ENCODE measurements at places on chromosomes 3 and 15.

- DNase-seq = no peak
These were observed 30.8 kb downstream of the CLK3 start for GRCh38 chr15:74646480-74646879.

DNA sequence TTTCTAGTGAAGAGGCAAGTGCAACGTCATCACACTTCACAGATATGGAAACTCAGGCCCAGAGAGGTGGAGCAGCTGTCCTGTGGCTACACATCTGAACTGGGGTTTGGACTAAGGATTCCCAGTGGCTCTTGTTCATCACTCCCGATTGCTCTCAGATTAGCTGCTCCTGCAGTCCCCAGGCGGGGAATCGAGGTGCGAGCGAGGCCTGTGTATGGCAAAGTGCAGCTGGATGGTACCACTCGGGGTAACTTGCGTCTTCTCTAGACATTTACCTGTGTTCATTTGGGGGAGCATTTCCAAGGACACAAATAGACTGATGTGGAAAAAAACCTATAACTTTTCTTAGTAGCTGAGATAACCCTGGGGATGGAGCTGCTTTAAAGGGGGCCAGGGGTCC, 45.9 kb upstream of the TRPM1 start:
- DNase-seq = no peak

DNA sequence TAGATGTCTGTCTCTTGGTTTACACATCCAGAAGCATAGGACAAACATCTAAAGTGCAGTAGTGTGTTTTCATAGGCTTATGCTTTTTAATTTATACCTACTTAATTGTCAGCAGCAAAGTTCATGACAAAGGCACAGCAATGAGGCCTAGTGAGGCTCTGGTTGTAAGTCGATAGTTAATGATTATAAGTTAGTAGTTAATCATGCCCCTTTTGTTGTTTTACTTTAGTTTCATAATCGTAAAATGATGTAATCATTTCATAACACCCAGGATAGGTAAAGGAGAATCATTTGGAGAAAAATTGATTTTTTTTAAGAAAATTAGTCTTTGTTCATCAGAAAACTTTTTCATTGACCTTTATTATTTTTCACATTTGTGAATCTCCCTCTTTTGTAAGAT, 351.9 kb downstream of the LSAMP start:
- DNase-seq = no peak

DNA sequence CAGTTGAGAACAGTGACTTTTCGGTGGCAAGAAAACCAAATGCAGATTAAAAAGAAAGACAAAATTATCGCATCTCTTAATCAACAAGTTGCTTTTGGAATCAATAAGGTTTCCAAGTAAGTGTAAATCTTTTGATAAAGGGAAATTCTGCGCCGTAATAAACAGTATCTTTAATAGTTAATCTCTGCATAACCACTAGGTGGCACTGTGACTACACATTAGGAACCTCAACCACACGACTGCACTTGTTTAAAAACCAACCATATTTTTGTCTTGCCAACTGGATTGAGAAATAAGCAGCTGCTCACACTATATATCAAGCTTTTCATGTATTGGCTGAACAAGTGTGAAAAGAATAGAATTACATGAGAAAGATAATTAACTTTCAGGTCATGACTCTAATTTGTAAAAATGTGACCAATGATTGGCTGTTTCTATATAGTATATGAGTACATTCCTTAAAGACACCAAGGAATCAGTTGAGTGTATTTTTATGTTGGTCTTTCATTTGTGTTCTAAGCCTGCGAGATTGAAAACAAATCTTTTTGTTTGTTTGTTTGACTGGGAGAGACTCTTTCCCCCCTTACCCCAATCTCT, 72.7 kb downstream of the DZIP3 start:
- peak; percentile 77 for DNase-seq

DNA sequence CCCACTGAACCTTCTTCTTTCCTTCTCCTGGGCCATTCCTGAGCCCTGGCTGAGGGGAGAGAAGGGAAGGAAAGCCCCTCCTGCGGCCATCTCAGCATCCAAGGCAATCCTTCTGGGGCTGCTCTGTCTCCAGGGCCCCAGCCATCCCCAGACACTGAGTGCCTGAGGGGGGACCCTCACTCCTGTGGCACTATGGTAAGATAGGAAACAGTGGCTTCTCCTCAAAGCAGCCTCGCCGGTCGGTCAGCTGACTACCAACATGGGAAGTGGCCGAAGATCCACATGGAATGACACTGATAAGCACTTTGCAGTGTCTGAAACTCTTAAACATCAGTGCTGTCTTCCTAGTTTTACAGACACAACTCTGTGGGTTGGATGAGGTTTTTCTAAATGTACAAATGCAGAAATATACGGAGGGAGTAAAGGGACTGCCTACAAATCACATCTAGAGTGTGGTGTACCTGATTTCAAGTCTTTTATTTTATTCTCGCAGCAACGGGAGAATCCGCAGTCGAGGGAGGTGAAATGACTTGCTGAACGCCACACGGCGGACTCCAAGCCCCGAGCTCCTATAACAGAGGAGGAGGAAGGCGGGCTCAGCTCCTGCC, 973 bp upstream of the ITPKA start:
- DNase-seq = no peak

DNA sequence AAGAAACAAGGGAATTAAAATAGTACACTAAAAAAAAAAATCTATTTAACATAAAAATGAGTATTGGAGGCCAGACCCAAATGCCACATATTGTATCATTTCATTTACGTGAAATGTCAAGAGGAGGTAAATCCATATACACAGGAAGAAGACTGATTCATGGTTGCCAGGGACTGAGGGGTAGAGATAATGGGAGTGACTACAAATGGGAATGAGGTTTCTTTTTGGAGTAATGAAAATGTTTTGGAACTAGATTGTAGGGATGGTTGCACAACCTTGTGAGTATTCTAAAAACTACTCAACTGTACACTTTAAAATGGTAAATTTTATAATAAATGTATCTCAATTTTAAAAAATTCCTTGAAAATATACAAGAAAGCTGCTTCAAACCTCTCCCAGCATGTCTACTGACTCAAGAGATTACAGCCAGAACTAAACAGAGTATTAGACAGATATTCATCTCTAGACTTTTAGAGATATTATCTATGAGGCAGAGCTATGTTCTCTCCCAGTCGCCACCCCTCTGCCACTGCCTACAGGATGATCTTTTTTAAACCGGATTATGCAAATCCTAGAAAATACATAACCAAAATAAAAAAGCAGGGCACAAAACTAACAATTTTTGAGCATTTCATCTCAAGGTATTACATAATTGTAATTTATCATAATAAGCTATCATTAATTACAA, 6.2 kb downstream of the HLTF start:
- no peak for DNase-seq

DNA sequence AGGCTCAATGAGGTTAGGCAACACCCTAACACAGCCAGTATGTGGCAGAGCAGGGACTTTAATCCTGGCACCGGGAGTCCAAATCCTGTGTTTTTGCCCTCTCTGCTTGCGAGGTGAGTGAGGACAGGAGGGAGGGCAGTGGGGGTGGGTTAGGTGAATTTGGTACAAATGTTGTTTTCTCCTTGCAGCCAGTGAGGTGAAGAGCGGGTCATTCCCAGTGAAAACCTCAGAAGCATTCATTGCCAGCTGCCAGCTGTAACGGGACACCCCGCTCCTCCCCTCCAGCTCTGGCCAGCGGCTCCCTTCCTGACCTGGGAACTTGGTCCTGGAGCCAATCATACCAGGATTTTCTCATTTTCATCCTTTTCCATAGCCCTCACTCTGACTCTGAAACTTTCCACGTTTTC, 45.7 kb upstream of the RAB6B start:
- no peak for DNase-seq

DNA sequence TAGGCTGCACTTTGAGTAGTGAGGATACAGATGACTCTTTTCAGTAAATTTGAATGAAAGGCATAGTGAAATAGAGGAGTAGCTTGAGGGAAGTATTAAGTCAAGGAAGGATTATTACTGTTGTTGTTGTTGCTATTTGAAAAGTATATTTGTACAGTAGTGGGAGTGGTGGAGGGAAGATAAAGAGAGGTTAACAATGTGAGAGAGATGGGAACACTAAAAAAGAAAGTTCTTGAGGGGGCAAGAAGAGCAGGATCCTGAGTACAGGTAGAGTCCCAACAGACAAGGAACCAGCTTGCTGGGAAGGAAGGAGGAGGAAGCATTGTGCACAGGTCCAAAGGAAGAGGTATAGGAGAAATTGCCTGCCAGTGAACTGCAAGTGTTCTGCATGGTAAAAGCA, 75.6 kb upstream of the GOLGA8B start:
- no peak for DNase-seq

GRCh38 chr3:157127831-157128767, 31.8 kb downstream of the CCNL1 start:
- DNase-seq = peak; percentile 81

- no peak for DNase-seq
These were observed 75.0 kb downstream of the FEM1B start for GRCh38 chr15:68352401-68353062.

GRCh38 chr3:98962189-98962930, 60.9 kb upstream of the DCBLD2 start:
- DNase-seq = no peak

DNA sequence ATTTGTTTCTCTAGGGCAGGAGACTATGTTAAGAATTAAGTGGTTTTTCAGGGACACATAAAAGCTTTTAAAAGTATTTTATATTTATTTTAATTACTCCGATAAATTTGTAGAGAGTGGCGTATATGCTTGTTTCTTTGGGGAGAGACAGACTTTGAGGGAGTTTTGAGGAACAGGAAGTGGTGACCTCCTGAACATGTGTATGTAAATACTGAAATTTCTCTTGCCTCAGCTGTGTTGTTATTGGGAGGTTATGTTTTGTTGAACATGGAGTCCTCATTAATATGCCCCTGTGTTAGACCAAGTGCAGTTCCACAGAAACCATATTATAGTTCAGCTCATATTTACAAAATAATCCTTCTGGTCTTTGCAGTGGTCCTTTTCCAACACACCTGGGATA, 41.8 kb upstream of the UTS2B start:
- no peak for DNase-seq

- no peak for DNase-seq
These were observed 8.5 kb upstream of the TICRR start for GRCh38 chr15:89566621-89567294.

GRCh38 chr3:51176923-51177322, 208.2 kb upstream of the MANF start:
- DNase-seq = no peak

DNA sequence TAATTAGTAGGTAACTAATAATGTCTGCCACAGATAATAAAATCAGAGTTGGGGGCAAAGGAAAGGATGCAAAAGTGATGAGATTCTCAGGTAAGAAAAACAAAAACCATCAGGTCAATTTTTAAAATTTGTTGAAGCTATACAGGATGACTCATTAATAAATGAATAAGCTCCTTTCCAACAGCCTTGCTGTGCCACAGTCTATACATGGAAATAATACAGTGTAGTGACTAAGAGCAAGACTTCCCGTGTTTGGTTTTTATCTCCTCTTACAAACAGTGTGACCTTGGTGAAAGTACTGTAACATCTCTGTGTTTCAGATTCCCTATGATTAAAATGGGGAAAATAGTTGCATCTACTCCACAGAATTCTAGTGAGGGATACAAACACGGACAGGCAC, 331.6 kb downstream of the PYDC2 start:
- no peak for DNase-seq

GRCh38 chr3:119206611-119207511, 33.5 kb downstream of the UPK1B start:
- no peak for DNase-seq

DNA sequence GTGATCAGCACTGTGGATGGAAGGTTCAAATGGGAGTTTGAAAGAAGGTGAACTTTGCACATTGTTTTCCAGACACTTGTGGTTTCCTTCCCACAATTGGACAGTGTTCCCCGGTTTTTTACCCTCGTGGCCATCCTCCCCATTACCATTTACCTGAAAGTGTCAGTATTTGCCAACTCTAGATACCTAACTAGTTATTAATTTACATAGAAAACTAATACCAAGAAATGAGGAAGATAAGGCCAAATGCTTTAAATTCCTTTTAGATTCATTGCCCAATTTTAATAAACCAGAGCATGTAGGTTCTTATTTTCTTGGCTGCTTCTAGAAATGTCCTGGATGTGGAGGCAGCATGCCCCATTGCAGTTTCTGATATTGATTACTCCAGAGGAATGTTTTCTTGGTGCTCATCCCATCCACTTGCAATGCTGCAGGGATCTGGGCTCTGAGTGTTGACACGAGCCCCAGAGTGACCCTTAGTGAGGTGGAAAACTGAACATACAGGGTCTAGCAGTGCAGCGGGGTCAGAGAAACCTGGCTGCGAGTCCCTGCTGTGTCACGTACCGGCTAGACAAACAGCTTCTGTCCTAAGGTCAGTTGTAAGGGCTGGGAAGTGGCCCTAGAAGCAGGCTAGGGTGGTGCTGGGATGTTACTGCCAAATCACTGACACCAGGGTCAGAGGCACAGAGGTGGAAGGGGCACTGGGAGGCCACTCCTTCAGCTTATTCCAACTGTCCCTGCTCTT, 23.5 kb downstream of the LSM3 start:
- no peak for DNase-seq

GRCh38 chr15:47299846-47300434, 417.4 kb upstream of the SEMA6D start:
- DNase-seq = no peak

DNA sequence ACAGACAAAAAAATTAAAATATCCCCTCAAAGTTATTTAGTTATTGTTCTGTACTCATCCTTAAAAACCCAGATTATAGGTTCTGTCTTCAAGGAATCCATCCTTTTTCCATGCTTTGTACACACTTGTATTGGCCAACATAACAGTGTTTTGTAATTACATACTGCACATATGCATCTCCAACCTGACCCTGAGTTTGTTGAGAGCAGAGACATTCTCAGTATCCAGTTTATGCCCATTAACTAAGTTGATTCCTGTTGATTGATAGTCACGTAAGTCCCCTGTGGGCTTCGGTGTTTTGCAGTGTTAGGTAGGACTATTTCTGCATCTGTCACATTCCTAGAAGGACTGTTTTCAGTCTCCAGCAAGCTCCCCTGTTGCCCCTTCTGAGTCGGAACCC, 33.6 kb downstream of the MOBP start:
- DNase-seq = no peak

DNA sequence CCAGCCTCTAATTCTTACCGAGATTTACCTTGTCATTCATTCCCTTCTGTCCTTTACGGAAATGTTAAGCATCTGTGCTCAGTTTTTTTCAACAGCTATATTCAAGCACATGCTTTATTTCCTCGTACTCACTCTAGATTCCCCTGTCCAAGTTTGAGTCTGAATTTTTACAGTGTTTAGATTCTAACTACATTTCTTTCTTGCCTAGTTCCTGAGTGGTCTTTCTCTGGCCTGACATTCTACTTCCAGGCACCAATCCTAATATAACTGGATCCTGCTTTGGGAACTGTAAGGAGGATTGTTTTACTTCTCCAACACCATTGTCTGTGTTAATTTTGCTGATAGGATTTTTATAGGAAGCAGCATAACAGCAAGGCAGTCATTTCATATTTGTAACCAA, 222.4 kb downstream of the RBMS3 start:
- DNase-seq = no peak

All from CD4-positive, alpha-beta T cell treated with Interleukin-21 for 1 hour (primary cell).